Stimulated activated CD8-positive, alpha-beta memory T cell treated with anti-CD3 and anti-CD28 coated beads, Interleukin-4, amount 100 ng/mL, for 1 hour (primary cell): ENCODE measurements at places on chromosomes 13 and 19.

- peak; percentile 73 for DNase-seq
Measured at GRCh38 chr19:511101-511851, 4.0 kb downstream of the TPGS1 start.

DNA sequence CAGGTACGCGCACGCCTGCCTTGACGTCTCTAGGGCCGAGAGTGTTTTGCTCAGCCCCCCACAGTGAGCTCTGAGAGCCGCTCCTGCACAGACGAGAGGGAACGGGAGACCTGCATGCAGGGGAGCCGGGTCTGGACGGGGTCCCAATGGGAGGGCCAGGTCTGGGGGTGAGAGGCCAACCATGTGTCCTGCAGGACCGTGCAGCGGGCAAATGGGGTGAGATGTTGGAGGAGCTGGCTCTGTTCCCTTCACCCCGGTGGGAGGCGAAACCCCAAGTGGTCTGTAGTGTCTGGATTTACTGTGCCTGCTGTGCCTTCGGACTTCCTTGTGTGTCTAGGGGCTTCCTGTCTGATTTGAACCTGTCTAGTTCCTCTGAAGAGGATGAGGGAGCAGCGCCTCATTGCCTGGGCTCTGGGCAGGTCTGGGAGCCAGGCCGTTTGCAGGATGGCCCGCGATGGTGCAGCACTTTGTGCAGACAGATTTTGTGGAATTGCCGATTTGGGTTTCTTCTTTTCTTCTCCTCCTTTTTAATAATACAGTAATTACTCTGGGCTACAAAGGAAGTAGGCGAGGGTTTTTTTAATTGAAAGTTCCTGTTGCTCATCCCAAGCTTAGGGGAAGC, 2.1 kb downstream of the CSNK1G2 start:
- no peak for DNase-seq

DNA sequence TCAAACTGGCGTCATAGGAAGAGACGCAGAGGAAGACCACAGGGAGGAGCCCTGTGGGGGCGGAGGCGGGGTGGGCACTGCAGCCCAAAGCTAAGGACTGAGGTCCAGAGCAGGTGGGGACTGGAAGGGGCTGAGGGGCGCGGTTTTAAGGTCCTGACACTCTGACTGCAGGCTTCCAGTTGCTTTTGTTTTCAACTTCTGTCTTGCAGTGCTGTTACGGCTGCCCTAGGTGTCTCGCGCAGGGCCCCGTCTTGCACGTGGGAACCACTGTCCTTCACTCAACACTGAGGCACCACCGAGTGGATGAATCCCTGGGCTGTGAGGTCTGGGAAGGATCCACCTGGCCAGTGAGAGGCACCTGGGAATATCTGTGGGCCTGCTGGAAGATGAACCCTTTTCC, 76.0 kb downstream of the TEX29 start:
- no peak for DNase-seq

DNA sequence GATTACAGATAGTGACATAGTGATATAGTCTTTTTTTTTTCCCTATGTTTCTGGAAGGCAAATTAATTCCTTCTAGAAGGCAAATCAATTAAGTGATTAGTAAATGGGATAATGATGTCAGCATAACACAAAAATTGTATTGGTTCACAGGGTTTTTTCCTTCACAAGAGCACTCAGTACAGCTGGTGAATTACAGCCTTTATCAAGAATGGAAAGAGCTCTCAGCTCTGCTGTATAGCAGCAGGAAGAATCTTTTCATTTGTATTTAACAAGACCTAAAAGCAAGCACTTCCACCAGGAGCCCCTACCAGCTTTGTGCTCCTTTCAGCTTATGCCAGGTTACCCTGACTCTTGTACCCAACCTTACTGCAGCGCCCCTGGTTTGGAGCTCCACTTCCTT, 90.8 kb downstream of the SERP2 start:
- no peak for DNase-seq

GRCh38 chr19:40510526-40511115, 43.8 kb downstream of the SPTBN4 start:
- DNase-seq: no peak

DNA sequence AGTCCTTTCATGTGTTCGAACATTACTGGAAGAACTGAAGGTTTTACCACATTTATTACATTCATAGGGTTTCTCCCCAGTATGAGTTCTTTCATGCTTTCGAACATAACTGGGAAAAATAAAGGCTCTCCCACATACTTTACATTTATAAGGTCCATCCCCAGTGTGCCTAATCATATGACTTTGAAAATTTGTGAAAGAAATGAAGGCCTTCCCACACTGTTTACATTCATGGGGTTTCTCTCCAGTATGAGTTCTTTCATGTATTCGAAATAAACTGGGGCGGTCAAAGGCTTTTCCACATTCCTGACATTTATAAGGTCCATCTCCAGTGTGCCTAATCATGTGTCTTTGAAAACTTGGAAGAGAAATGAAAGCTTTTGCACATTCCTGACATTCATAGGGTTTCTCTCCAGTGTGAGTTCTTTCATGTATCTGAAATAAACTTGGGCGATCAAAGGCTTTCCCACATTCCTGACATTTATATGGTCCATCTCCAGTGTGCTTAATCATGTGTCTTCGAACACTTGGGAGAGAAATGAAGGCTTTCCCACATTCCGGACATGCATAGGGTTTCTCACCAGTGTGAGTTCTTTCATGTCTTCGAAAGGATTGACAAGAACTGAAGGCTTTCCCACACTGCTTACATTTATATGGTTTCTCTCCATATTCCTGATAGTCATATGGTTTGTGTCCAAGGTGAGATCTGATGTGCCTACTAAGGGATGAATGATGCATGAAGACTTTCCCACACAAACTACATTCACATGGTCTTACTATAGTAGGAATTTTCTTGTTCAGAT, 24.0 kb downstream of the ZNF564 start:
- no peak for DNase-seq

GRCh38 chr13:76826527-76826926, 59.7 kb downstream of the KCTD12 start:
- no peak for DNase-seq

- DNase-seq: no peak
Measured at GRCh38 chr19:50969413-50969760, at the start of gene KLK6. TSS of gene KLK6 (minus strand) at chr19:50969591. CDS start at chr19:50968104, 1,487 bp downstream.

GRCh38 chr19:32881766-32882165, 12.2 kb upstream of the SLC7A9 start:
- DNase-seq: no peak
